Bronchial epithelial cell (primary cell): ENCODE measurements at places on chromosomes 6 and 20.

- DNase-seq = no peak
Observed at GRCh38 chr20:32484225-32484957, 100.7 kb downstream of the NOL4L start.

DNA sequence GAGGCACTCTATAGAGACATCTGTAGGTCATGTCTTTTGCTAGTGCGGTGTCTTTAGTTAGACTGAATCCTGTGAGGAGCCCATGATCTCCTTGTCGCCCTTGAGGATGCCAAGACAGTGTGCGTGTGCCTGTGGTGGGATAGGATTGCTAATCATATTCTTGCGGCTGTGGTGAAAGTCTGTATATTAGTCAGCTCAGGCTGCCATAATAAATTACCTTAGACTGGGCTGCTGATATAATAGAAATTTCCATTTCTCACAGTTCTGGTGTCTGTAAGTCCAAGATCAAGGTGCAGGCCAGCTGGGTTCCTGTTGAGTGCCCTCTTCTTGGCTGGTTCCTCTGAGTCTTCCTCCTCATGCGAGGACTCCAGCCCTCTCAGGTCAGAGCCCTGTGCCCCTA is 141.2 kb downstream of the JARID2 start:
- DNase-seq = no peak

DNA sequence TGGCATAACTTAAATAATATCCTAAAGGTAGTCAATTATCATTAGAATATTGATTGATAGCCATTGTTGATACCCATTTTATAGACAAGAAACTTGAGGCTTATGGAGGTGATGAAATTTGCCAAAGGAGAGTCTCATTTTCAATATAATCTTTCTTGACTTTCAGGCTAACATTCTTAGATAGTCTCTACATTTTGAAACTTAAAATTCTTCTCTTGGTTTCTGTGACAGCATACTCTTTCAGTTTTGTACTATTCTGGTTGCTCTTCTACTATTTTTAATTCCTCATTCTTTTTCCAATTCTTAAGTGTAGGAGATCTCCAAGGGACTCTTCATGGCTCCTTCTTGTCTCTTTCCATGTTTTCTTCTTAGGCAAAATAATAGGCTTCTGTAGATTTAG is 3.7 kb upstream of the SH3BGRL2 start:
- DNase-seq = no peak

- DNase-seq = no peak
Observed at GRCh38 chr6:123668965-123669591, 32.3 kb upstream of the TRDN start.

- no peak for DNase-seq
Observed at GRCh38 chr6:110137924-110138887, 41.3 kb downstream of the WASF1 start.

DNA sequence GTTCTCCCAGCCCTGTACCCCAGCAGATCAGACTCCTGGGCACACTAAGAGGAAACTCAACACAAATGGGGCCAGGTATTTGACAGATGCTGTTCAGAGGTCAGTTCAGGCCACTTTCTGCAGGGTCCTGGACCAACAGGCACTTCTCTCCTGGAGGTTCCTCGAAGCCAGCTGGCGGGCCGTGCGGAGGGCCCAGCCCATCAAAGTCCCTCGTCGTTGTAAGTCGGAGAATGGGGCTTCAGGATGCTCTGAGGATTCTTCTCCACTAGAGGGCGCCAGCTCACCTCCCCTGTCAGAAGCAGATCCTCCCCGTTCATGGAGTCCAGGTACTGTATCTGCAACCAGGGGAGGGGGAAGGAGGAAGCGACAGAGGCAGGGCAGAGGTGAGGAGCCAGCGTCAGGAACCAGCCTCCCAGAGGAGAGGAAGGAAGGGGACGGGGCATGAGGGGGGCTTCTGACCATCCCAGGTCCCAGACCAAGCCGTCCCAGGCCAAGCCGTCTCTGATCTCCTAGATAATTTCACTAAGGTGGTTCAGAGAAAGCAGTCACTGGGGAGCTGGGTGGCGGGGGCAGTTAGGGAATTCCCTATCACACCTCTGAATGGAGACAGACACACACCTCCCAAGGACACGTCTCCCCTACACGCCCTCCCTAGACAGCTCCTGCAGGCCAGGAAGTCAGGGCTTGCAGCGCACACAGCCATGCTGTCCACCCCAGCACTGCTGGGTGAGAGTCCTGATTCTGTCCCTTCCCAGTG is 11.7 kb upstream of the FAM83C start:
- peak; percentile 86 for DNase-seq

DNA sequence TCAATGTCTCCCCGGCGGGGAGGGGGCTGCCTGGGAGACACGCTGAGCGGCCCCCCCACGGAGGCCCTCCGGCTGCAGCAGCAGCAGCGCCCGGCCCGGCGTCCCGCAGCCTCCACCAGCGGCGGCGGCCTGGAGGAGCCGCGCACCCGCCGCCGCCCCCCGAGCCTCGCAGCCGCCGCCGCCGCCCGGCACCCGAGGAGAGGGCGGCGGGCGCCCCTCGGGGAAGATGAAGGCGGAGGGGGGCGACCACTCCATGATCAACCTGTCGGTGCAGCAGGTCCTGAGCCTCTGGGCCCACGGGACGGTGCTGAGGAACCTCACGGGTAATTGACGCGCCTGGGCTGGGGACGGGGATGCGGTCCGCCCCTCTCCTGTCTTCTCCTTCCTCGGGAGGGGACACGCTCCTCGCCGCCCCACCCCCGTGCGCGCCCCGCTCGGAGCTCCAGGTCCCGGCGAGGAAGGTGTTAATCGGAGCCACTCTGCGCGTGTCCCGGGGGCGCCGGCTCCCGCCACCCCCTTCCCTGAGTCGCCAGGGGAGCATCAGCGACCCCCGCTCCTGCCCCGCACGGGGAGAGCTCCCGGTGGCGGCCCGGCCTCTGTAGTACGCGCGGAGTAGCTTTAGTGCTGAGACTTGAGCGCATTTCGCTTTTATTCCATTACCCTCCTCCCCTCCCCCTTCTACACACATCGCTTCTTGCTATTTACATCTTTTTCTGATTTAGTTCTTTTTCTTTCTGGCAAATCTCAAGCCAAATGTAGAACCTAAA is 686 bp downstream of the TMEM170B start:
- no peak for DNase-seq

DNA sequence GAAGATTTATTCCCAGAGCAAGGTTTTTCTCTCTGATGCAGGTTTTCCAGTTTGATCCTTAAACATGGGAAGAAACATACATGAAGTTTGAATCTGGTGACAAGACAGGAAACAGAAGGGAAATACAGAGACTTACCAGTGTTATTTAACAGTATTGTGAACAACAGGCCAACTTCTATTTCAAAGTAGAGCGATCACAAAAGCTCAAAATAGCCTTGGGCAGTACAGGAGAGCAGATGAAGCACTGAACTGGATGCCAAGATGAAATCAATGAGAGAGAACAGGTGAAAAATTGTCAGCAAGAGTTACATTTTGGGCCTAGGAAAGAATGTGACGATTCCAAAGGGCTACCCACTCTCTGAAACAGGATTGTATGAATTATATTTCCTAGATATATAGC is 114.8 kb upstream of the PTPRK start:
- no peak for DNase-seq

- no peak for DNase-seq
Observed at GRCh38 chr20:41175201-41175651, 37.9 kb downstream of the PLCG1 start.

- DNase-seq = no peak
Observed at GRCh38 chr6:156820089-156820798, 43.1 kb downstream of the ARID1B start.

DNA sequence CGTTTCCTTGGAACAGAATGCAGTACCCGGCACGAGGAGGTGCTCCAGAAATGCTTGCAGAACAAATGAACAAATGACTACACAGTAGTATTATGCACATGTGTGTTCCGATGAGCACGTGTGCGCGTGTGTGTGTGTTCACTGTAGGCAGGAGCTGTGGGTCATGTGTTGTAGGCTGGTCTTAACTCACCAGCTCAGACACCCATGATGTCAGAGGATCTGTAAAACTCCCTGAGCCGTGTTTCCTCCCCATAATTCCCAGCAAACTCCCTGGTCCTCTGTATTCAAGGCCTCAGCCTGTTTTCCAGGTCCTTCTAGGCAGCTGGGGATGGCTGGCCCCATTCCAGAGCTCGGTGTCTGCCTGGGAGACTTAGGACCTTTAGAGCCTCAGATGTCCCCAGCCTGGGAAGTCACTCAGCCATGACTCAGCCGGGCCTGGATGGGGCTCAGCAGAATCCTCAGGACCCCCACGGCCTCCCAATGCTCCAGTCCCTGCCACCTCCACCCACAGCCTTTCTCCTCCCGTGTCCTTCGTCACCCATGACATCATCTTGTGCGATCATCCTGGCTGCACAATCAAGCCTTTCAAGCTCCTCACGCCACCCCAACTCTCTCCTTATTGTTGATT is 475.0 kb upstream of the SULF2 start:
- DNase-seq = no peak

GRCh38 chr20:62285722-62286121 is 17.1 kb upstream of the ADRM1 start:
- DNase-seq = no peak

GRCh38 chr20:46229478-46230105 is 78.7 kb downstream of the CDH22 start:
- no peak for DNase-seq

- no peak for DNase-seq
Observed at GRCh38 chr6:151722342-151722741, 85.1 kb upstream of the ESR1 start.

DNA sequence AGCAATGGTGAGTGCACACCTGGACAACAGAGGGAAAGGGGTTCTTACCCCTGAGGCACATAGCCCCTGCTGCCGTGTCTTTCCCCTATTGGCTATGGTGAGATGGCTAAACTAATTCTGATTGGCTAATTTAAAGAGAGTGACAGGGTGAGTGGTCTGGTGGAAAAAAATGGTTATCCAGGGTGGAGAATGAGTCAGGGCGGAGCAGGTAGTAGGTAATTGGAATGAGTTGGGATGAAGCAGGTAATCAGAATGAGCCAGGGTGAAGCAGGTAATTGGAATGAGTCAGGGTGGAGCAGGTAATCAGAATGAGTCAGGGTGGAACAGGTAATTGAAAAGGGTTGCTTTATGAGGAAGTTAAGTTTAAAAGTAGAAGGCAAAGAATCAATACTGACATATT is 200.3 kb downstream of the EYA4 start:
- DNase-seq = peak; percentile 82

DNA sequence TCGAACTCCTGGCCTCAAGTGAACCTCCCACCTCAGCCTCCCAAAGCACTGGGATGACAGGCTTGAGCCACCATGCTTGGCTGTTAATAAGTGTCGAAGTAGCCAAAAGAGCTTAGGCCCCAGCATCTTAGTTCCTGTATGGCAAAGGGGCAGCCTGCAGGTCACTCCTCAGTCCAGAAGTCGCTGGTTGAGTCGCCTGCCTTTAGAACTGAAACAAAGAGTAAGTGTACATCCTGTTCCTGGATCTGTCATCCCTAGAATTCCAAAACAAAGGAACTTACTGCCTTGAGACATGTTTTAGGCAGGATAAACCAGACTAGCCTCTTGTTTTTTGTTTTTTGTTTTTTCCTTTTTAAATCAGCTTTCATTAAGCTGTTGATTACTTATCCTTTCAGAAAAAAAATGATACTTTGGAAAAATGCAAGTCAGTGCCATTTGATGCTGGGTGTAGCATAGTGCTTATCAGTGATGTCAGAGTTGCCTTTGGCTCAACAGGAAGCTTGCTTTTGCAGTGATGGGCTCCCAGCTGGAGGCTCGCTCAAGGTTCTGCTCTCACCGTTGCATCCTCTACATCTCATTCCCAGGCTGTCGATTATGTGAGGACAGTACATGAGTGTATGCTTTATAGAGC is 9.0 kb downstream of the ACTR5 start:
- DNase-seq = no peak

DNA sequence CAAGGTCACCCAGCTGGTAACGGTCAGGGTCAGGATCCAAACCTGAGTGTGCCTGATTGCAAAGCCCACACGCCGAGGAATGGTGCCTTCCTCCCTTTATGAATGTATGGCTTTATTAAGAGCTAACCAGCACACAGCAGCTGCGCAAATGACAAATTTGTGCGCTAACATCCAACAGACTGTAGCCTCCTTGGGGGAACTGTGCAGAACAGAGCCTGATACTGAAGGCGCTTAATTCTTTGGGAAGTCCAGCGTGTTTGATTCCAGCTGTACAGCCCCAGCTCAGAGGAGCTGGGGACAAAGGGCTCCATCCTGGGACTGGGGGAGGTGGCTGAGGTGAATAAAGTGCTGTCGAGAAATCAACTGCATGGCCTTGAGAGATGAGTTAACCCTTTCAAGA is 75.7 kb upstream of the JARID2 start:
- no peak for DNase-seq

GRCh38 chr6:158808941-158809678 is 10.1 kb downstream of the EZR start:
- DNase-seq = no peak

GRCh38 chr20:58129721-58130151 is 98.7 kb downstream of the ANKRD60 start:
- DNase-seq = no peak

DNA sequence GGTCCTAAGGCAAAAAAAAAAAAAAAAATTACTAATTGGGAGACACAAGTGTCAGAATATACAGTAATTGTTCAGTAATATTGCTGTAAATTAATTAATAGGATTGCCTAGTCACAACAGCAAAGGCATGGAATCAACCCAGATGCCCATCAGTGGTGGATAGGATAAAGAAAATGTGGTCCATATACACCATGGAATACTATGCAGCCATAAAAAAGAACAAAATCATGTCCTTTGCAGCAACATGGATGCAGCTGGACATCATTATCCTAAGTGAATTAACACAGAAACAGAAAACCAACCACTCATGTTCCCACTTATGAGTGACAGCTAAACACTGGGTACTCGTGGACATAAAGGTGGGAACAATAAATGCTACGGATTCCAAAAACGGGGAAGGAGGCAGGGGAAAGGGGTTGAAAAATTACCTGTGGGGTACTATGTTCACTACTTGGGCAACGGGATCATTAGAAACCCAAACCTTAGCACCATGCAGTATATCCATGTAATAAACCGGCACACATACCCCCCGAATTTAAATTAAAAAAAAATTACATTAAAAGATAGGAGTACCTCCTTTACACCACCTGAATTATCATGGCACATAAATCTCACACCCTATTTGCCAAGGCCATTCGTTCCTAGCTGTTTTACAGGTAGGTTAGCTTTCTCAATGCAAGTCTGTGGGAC is 689 bp upstream of the PFDN4 start:
- no peak for DNase-seq

- DNase-seq = no peak
Observed at GRCh38 chr6:25351485-25351884, 72.3 kb downstream of the CARMIL1 start.
